GM19239 (cell line): ENCODE measurements at places on chromosomes 6 and 20.

DNA sequence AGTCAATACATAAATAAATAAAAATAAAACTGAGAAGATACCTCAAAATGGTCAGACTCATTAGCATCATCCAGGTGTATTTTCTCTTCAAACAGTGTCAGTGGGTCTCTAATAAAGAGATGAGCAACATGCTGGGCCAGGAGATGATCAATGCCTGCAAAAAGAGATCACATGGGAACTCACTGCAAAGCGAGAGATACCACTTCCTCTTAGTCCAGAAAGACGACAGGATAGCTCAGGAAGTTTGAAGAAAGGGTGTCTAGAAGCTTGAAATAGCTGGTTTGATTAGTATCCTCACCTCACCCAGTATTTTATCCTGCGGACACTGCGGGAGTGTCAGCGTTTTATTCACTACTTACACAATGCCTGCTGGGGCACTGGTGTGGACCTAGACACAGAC is 38.0 kb downstream of the GCLC start:
- DNase-seq: no peak

DNA sequence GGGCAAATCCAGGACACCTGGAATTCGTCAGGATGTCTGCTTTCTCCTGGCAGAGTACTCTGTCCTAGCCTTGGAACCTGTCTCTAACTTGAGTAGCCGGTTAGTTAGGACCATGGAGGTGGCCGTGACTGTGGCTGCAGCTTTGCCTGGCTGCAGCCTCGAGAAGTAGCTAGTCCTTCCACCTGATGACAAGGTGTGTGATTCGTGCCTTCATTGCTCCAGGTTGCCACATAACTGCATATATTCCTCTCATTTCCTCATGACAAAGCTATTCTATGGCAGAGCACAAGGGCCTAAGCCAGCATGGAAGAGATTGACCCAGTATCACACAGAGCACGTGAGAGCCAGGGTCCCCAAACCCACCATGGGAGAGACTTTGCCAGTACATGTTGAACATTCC is 39.8 kb upstream of the KIF25 start:
- no peak for DNase-seq

DNA sequence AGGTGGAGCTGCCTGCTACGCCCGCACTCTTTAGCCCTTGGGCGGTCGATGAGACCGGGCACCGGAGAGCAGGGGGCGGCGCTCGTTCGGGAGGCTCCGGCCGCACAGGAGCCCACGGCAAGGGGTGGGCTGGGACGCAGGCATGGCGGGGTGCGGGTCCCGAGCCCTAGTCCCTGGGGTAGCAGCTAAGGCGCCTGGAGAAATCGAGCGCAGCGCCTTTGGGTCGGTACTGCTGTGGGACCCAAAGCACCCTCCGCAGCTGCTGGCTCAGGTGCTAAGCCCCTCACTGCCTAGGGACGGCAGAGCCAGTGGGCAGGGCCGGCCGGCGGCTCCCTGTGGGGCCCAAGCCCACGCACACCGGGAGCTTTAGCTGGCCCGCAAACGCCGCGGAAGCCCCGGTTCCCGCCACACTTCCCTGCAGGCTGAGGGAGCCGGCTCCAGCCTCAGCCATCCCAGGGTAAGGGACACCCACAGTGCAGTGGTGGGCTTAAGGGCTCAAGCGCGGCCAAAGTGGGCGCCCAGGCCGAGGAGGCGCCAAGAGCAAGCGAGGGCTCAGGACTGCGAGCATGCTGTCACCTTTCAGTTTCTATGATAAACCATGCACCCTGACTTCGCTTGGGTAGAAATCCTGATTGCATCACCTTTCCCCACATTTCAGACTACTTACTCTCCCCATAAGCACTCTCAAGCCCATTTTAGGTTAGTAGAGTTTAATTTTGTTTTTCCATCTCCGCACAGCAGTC is 52.0 kb downstream of the MYLIP start:
- no peak for DNase-seq

DNA sequence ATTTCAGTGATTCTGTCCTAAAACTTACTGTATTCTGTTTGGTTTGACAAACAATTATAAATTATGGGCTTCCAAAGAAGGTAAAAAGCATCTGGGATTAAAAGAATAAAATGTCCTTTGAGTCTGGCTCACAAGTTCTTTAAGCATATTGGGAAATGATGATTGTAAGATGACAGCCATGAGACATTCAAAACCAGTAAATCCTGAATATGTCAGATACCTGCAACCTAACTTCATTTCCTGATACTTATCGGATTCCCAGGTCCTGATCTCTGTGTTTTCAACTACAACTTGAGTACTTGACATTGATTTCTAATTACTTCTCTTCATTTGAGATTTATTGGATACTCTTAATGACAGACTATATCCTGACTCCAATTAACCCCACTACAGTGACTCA is 446.6 kb downstream of the GRIK2 start:
- DNase-seq: no peak

DNA sequence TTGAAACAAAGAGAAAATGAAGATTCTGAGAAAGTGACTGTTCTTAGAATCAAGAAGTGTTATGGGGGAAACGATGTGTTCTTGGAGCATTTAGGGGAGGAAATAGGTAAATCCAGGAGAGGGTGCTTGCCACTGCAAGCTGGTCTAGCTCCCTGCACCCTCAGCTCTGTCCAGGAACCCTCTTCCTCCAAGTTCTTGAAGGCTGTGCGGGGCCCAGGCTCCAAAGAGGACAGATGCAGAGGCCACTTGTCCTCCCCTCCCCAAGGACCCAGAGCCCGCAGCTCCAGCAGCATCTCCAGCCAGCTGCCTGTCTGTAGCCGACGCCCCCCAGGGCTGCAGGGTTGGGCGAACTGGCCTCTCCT is 87.9 kb downstream of the CDC5L start:
- no peak for DNase-seq

- DNase-seq: no peak
These were observed 24.4 kb downstream of the UST start for GRCh38 chr6:148771212-148771601.

GRCh38 chr6:114304304-114304887 is 38.4 kb downstream of the HS3ST5 start:
- no peak for DNase-seq
